ENCODE measurements at places on chromosomes 1 and 21.

DNA sequence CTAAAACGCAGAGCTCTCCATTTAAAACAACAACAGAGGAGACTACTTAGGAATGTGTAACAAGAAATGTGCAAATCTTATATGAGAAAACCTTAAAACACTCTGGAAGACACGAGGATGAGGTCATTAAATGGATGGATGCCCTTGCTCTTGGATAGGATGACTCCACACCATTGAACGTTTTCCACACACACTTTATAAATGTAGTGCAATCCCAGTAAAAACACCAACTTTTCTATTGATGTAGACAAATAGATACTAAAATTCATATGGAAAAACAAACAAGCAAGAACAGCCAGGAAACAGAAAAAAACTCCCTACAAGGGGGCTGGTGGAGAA lies 18.4 kb upstream of the COL6A1 start:
- DNase-seq, result no peak
- H3K27ac ChIP-seq, result no peak overlapping the region
- H3K4me3 ChIP-seq, result no peak overlapping the region
- no peaks in the 10 kb centered on the region for H3K4me1 ChIP-seq
- no peaks in the 10 kb centered on the region for H3K36me3 ChIP-seq

DNA sequence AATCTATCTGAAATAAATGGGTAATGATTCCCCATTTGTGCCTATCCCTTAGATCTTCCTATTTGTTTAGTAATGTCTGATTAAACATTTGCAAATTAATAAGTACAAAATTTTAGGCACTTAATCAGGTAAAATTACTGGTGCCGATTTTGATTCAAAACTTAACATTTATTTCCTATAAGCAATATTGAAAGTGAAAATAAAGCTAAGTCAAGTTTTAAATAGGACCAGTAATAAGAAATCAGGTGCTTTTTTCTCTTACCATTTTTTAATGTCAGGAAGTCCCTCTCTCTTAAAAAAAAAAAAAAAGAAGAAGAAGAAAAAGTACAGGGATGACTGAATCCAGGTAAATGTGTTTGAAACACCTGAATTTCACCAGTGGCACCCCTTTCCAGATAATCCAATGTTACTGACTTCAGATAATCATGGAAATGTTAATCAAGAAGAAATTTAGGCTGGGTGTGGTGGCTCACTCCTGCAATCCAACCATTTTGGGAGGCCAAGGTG lies 836 bp upstream of the GBP4 start:
- H3K36me3 ChIP-seq, result peaks cover 7% of the 10 kb centered on the region
- no peaks in the 10 kb centered on the region for H3K27me3 ChIP-seq
- peak overlapping the region; percentile 78 for H3K4me3 ChIP-seq
- H3K4me1 ChIP-seq, result peaks cover 12% of the 10 kb centered on the region
- DNase-seq, result no peak

DNA sequence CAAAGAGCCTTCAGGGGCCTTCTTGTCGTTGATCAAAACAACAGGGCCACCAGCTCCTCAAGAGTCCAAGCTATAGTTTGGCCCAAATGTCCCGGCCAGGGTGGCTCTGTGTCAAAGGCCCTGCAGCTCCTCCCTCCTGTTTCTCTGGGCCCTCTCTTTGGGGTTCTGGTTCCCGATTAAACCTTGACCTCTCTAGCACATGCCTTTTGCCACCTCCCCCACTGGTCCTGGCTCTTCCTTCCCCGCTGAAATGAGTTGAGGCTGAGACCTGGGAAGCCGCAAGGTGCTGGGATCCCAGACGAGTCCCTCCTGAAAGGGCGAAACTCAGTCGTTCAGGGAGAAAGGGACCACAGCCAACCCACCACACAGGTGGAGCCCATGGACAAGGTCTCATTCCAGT lies 56.9 kb downstream of the CASZ1 start:
- no peaks in the 10 kb centered on the region for H3K4me1 ChIP-seq
- DNase-seq, result no peak
- H3K36me3 ChIP-seq, result no peaks in the 10 kb centered on the region
- H3K4me3 ChIP-seq, result no peak overlapping the region
- no peaks in the 10 kb centered on the region for H3K27me3 ChIP-seq

GRCh38 chr1:2441746-2442145 lies 29.4 kb upstream of the PEX10 start:
- DNase-seq, result no peak
- no peaks in the 10 kb centered on the region for H3K36me3 ChIP-seq
- peaks cover 15% of the 10 kb centered on the region for H3K27me3 ChIP-seq
- no peak overlapping the region for H3K4me3 ChIP-seq
- no peak overlapping the region for H3K27ac ChIP-seq
- H3K4me1 ChIP-seq, result peaks cover 6% of the 10 kb centered on the region

DNA sequence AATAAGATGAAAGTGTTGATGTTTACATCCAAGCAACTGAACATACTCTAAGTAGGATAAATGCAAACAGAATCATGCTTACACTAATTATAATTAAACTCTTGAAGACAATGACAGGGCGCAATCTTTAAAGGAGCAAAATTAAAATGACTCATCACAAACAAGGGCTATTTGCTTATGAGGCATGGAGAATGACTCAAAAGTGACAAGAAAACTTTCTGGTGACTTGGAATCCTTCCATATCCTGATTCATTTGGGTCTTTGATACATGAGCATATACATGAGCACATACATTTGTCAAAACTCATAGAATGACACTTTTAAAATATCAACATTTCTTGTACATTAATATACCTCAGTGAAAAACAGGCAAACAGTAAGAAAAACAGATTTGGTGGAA lies 1632.3 kb downstream of the KCNT2 start:
- H3K4me3 ChIP-seq, result no peak overlapping the region
- DNase-seq, result no peak
- H3K36me3 ChIP-seq, result no peaks in the 10 kb centered on the region
- no peak overlapping the region for H3K27ac ChIP-seq
- no peaks in the 10 kb centered on the region for H3K4me1 ChIP-seq

- H3K4me3 ChIP-seq, result no peak overlapping the region
- no peak for DNase-seq
- H3K27ac ChIP-seq, result no peak overlapping the region
- H3K36me3 ChIP-seq, result no peaks in the 10 kb centered on the region
- no peaks in the 10 kb centered on the region for H3K4me1 ChIP-seq
- no peaks in the 10 kb centered on the region for H3K27me3 ChIP-seq
These were observed 46.0 kb upstream of the JUN start for GRCh38 chr1:58829866-58830265.

DNA sequence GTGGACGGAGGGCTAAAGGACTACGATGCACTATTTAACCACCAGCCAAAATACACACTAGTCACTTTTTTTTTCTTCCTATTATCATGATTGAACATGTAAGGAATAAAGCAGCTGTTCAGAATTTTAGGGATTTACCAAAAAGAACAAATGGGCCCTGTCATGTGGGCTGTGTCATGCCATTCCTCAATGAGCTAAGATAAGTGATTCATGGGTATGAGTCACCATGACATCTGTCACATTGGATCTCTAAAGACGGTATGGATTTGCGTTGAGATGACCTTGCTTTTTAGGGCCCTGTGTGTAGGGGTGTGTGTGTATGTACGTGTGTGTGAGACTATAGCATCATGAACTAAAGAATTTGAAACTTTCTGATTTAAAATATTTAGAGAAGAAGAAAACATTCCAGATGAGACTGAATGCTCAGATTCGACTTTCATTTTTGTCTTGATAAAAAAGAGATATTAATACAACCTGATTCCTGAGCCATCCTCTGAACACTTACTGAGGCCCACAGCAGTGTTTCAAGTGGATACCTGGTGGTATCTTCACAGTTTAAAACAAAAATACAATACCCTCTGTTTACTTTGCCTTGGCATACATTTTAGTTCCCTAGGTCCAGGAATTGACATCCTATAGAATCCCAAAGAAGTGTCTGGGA lies 246.1 kb upstream of the DUSP10 start:
- no peak overlapping the region for H3K4me3 ChIP-seq
- no peak for DNase-seq
- no peaks in the 10 kb centered on the region for H3K36me3 ChIP-seq
- H3K4me1 ChIP-seq, result no peaks in the 10 kb centered on the region
- H3K27ac ChIP-seq, result no peak overlapping the region

DNA sequence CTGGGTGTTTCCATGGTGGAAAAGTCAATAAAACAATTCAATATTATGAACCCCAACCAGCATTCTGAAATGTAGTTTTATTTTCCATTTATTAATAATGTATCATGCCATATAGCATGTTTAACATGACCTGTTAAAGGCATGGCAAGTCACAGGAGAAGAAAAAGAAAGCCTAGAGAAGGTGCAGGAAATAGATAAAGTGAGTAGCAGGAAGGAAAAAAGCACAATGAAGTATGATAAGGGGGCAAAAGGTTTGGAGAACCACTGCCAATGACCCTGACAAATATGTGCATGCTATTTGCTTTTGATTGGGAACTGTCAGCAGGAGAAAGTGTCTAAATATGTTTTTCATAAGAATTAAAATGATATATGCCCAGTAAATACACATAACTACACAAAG lies 85.6 kb downstream of the HMCN1 start:
- no peak overlapping the region for H3K27ac ChIP-seq
- H3K36me3 ChIP-seq, result no peaks in the 10 kb centered on the region
- H3K4me1 ChIP-seq, result no peaks in the 10 kb centered on the region
- H3K4me3 ChIP-seq, result no peak overlapping the region

- no peak overlapping the region for H3K27ac ChIP-seq
- H3K27me3 ChIP-seq, result no peaks in the 10 kb centered on the region
- H3K36me3 ChIP-seq, result no peaks in the 10 kb centered on the region
- DNase-seq, result no peak
- H3K4me3 ChIP-seq, result no peak overlapping the region
- H3K4me1 ChIP-seq, result peaks cover 6% of the 10 kb centered on the region
These were observed 23.7 kb downstream of the IL23R start for GRCh38 chr1:67189953-67190352.

DNA sequence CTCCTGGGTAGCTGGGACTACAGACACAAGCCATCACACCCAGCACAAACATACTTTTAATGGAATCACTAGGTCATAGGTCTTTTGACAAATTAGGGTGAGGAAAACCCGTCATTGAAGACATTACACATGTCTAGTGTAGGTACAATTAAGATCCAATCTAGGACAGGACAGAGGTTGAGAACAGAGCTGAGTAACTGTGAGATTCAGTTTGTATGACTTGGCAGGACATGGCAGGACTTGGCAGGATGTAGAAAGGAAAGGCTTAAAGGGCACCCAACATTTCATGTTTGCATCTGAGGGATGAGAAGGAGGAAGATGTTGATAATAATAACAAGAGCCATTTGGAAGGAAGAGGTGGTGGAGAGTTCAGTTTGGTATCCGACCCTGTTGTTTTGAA lies 483.8 kb downstream of the PCP4 start:
- H3K4me1 ChIP-seq, result no peaks in the 10 kb centered on the region
- DNase-seq, result no peak
- H3K27me3 ChIP-seq, result no peaks in the 10 kb centered on the region
- no peak overlapping the region for H3K4me3 ChIP-seq
- H3K36me3 ChIP-seq, result no peaks in the 10 kb centered on the region

DNA sequence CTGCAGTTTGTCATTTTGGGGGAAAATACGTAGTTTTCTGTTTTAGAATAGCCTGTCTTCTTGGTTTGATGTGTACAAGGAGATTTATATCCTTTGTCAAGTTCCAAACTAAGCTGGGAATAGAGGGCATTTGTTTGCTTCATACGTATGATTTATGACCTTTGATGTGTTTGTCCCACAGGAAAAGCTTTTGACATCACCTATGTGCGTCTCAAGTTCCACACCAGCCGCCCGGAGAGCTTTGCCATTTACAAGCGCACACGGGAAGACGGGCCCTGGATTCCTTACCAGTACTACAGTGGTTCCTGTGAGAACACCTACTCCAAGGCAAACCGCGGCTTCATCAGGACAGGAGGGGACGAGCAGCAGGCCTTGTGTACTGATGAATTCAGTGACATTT lies 79.9 kb downstream of the LAMC1 start:
- H3K27me3 ChIP-seq, result peaks cover 3% of the 10 kb centered on the region
- H3K4me1 ChIP-seq, result no peaks in the 10 kb centered on the region
- no peak overlapping the region for H3K27ac ChIP-seq
- no peaks in the 10 kb centered on the region for H3K36me3 ChIP-seq

- no peak for DNase-seq
- H3K4me3 ChIP-seq, result no peak overlapping the region
- no peaks in the 10 kb centered on the region for H3K36me3 ChIP-seq
- H3K27me3 ChIP-seq, result no peaks in the 10 kb centered on the region
- H3K27ac ChIP-seq, result no peak overlapping the region
These were observed 1.2 kb upstream of the MRAP start for GRCh38 chr21:32297449-32297848.

DNA sequence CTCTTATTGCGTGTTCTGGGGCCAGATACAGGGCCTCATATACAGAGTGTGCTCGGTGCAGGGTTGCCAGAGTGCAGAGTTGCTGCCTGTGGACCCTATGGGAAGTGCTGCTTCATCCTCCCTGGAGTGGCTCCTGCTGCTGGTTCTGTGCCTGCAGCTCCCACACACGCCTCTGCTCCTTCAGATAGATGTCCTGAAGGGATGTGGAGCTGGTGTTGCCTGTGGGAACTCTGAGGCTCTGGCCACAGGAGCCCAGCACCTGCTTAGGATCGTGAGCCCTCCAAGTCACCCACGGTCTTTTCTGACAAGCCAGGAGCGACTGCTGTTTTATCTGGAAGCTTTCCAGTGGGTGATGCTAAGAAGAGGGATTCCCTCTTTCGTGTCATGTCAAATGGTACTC lies 120.5 kb downstream of the CAMTA1 start:
- no peak overlapping the region for H3K27ac ChIP-seq
- DNase-seq, result no peak
- H3K36me3 ChIP-seq, result no peaks in the 10 kb centered on the region
- no peaks in the 10 kb centered on the region for H3K27me3 ChIP-seq
- no peaks in the 10 kb centered on the region for H3K4me1 ChIP-seq
- no peak overlapping the region for H3K4me3 ChIP-seq

DNA sequence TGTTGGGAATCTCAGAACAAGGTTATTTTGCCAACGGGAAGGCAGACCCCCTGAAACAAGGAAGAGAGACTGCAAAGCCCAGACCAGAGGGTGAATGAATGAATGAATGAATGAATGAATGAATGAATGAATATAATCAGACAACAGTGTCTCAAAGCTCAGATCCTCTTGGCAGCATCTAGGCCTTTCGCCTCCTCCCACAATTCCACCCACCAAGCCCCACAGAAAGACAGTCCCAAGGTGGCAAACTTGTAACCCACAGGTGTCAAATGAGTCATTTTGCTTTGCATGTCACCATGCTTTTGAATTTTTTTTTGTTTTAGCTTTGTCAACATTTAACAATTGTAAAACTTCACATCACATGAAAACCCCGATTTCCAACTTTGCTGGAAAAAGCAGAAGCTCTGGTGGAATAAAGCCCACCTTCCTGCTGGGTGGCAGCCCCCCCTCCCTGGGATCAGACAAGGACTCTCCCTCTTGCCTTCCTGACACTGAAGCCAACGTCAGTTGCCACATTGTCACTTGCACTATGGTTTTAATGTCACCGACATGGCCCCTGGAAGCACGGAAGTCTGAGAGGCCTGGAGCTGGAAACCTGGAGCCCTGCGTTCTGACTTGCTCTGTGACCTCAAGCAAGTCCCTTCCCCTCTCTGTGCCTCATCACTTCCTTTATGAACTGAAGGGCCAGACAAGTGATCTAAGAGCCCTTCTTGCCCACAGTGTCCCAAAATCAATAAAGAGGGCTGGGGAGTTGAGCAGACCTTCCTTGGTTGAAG lies 134.6 kb upstream of the RUNX3 start:
- no peaks in the 10 kb centered on the region for H3K4me1 ChIP-seq
- no peaks in the 10 kb centered on the region for H3K27me3 ChIP-seq
- H3K27ac ChIP-seq, result no peak overlapping the region
- no peak overlapping the region for H3K4me3 ChIP-seq
- peak; percentile 24 for DNase-seq
- H3K36me3 ChIP-seq, result no peaks in the 10 kb centered on the region

GRCh38 chr1:101291562-101292380 lies 55.0 kb downstream of the S1PR1 start:
- H3K4me1 ChIP-seq, result peaks cover 58% of the 10 kb centered on the region
- H3K27ac ChIP-seq, result peak overlapping the region; percentile 28
- no peaks in the 10 kb centered on the region for H3K27me3 ChIP-seq
- H3K4me3 ChIP-seq, result no peak overlapping the region
- peak; percentile 10 for DNase-seq

Measured in effector memory CD4-positive, alpha-beta T cell (primary cell).